Activated CD4-positive, alpha-beta T cell treated with anti-CD3 and anti-CD28 coated beads, Interleukin-2, amount 10 ng/mL, durations not matched to agents 7 days and 5 days (primary cell): ENCODE measurements at places on chromosomes 2 and 18.
A peak's percentile ranks its signal among the peaks of the same experiment; 100 is the strongest.

- no peaks in the 10 kb centered on the region for H3K27me3 ChIP-seq
- peak overlapping the region; percentile 72 for H3K27ac ChIP-seq
- peaks cover 54% of the 10 kb centered on the region for H3K36me3 ChIP-seq
Measured at GRCh38 chr2:101706121-101706818, 8.8 kb downstream of the MAP4K4 start.

GRCh38 chr2:185441486-185442005, 297.1 kb upstream of the FSIP2 start:
- H3K27ac ChIP-seq, result no peak overlapping the region
- H3K27me3 ChIP-seq, result no peaks in the 10 kb centered on the region
- no peaks in the 10 kb centered on the region for H3K4me1 ChIP-seq
- no peak for DNase-seq
- H3K4me3 ChIP-seq, result no peak overlapping the region

DNA sequence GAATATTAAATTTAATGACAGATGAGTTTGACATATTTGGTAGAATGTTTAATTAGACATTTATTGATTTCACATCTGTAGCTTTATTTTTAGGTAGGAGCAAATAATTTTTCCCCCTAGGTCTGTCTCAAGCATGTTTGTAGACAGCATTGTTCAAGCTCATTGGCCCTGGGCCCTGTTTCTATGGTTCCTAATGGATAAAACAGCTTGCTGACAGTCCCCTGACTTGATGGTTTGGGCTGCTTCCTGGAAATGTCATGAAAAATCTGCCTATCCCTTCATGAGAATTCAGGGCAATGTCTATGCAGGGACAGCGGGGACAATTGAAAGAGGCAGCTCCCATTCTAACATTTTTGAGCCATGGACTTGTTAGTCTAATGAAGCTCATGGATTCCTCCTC, 14.6 kb upstream of the MEP1B start:
- H3K27ac ChIP-seq, result no peak overlapping the region
- no peaks in the 10 kb centered on the region for H3K36me3 ChIP-seq
- H3K4me3 ChIP-seq, result no peak overlapping the region
- H3K4me1 ChIP-seq, result no peaks in the 10 kb centered on the region
- H3K27me3 ChIP-seq, result no peaks in the 10 kb centered on the region

DNA sequence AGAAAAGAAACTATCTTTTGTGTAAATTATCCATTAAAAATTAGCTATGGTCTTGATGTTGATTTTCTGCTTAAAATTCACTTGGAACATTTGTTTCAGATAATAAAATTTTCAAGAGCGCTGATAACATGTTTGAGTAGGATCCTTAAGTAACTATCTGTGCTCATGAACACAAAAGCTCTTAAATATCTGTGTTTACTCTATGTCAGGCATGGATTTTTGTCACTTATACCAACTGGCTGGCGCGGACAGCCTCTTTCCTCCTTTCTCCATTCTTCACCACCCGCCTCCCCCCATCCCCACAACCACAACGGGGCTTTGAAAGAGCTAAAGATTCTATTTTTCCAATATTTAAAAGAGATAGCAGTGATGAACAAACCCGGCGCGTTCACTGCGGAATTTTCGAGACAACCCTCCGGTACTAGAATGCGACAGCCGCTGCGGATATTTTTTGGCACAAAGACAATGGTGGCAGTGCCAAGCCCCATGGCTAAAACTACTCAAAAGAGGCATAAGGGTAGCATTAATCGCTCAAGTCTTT, 181.5 kb downstream of the TCF4 start:
- no peak overlapping the region for H3K4me3 ChIP-seq
- no peak for DNase-seq
- no peaks in the 10 kb centered on the region for H3K36me3 ChIP-seq
- no peaks in the 10 kb centered on the region for H3K27me3 ChIP-seq
- no peak overlapping the region for H3K27ac ChIP-seq

- no peak overlapping the region for H3K4me3 ChIP-seq
- no peak for DNase-seq
- no peaks in the 10 kb centered on the region for H3K36me3 ChIP-seq
- H3K27me3 ChIP-seq, result peaks cover 4% of the 10 kb centered on the region
Measured at GRCh38 chr2:54818226-54818625, 94.8 kb downstream of the EML6 start.

DNA sequence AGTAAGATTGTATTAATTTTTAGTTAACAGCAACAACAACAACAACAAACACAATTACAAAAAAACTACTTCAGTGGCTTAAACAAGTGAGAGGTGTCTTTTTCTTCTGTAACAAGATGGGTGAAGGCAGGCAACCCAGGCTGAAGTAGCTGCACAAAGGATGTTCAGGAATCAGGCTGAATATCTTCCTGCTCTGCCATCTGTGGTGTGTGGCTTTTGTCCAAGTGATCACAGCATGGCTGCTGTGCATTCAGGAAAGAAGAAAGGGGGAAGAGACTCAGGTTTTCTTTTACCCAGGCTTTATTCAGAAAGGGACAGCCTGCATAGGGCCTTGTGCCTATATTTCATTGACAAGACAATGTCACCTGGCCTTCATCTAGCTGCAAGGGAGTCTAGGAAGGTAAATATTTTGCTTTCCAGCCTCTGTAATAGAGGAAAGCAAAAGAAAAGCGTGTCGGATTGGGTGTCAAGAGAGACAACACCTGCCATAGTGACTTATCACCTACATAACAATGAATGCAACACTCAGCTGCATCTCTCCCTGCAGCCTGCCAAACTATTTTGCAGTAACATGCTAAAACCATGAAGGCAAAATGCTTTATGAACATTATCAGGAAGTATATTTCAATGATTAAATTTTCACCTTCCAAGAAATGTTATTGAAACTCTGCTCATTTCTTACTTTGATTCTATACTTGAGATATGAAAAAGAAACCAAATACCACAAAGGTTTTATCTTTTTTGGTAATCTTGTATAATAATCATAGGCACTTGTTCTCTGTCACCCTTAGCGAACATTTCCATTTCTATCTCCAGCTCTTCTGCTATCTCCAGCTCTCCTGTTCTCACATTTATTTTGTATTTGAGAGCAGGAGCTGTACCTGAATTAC, 14.6 kb downstream of the G6PC2 start:
- peaks cover 31% of the 10 kb centered on the region for H3K27me3 ChIP-seq
- H3K4me1 ChIP-seq, result peaks cover 21% of the 10 kb centered on the region
- H3K4me3 ChIP-seq, result no peak overlapping the region
- no peak overlapping the region for H3K27ac ChIP-seq
- peaks cover 6% of the 10 kb centered on the region for H3K36me3 ChIP-seq
- DNase-seq, result no peak

DNA sequence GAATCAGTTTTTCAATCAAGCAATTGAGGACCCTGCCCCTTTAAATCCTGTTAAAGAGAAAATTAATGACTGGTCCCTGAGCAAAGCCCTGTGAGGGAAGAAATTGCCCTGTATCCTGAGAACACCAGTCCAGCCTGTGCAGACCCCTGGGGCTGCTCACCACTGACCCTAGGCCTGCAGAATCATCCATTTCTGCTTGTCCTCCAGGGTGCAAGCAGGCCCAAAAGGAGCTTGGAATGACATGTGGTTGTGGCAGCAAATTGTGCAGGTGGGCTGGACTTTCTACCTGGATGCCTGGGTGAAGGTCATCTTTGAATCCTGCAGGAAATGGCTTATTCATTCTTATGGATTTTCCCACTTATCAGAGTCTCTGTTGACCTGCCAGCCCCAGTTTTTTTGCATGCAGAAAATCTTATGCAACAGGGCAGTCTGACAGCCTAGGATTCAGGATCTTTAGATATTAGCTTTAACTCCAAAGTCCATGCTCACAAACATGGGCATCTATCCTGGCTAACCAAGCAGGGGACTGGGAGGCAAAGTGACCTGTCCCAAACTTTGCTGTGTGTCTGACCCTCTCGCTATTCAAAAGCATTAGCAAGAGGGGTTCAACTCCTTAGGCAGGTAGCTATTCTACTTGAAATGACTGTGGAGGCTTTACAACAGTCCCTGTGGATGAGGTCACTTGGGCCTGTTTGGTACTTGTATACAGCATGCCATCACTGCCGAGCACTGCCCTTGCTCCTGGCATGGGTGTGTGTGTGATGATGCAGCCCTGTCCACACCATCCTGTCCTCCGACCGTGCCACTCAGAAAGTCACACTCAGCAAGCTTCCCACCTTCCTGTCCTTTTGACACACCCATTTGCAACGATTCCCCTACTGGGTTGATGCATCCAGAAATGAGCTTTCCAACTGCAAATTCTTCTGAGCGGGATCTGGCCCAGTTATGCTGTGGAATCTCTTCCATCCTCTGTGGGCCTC, 85.3 kb downstream of the CAPN13 start:
- no peaks in the 10 kb centered on the region for H3K36me3 ChIP-seq
- H3K4me3 ChIP-seq, result no peak overlapping the region
- peaks cover 10% of the 10 kb centered on the region for H3K27me3 ChIP-seq
- DNase-seq, result no peak
- no peak overlapping the region for H3K27ac ChIP-seq
